ENCODE measurements at places on chromosomes 4 and X.

- DNase-seq = no peak
Observed at GRCh38 chr4:70954032-70954431, 39.4 kb upstream of the DCK start.

DNA sequence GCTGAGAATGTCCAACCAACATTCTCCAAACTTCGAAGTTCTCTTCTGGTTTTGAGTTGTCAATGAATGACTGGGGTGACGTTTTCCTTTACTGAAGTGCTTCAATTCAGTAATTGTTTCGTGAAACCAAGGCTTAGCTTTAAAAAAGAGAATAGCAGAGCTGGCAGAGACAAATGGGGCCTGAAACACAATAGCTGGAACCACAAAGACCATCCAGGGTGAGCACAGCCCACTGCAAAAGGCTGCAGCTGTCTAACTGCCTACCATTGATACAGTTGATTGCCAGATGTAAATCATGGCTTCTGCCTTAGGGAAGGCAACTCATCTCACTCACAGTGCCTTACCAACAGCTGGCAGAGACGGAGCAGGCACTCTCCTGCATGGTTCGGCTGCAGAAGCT lies 78.7 kb upstream of the ZNF518B start:
- DNase-seq = no peak

DNA sequence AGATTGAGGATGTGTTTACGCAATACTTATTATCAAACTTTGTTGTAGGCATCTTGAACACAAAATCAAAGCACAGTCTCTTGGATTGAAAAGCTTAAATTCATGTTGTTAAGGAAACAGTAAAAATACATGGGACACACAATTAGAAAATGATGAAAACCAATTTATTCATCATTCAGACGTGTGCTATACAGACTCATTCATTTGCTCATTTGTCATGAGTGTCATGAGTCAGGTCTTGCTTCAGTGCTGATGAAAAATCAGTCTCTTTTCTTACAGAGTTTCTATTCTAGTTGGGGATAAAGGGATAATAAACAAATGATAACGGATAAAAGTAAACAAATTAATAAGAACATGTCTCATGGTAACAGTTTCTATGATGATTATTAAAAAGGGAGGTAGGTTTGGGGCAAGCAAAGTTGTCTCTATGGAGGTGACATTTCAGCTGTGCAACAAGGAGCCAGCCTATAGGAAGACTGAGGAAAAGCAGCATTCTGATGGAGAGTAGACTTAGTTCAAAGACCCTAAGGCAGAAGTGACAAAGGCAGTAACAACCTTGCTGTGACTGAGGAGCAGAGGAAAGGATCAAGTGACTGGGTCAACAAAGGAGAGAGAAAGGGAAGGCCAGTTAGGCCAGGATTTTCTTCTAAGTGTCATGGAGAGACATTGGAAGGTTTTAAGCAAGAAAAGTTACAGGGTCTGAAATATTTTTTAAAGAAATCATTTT lies 224.0 kb upstream of the HHIP start:
- DNase-seq = peak; percentile 75

DNA sequence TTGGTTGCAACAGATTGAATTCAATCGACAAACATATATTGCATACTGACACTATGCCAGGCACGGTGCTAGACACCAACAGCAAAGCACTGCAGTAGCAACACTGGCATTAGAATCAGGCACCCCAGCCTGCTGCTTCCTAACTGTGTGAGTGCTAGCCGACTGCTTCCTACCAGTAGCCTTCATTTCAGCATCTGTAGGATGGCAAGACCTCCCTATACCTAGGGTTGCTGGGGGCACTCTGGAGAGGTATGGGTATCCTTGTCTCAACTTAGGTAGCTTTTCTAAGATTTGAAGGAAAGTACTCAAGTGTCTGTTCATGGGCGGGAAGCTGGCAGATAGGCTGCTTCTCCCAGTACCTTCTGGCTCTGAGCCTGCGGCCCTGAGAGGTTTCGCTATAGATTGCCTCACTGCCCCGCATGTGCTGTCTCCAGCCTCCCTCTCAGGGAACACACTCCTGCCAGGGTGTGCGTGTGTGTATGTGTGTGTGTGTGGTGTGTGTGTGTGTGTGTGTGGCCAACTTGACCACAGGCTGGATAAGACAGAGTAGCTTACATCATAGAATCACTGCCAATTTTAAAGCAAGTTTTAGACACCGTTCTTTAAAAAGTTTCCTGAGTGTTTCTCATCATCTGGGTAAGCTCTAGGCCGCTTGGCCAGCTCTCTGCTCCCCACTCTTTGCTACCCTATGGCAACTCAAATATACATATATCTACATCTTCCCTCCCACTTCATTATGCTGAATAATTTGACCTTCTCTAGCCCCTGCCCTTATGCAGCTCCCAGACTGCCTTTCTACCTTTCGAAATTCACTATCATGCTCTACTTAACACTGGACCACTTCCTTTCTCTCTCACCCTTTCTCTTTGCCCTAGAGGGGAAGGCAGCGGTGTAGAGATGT lies 97.0 kb upstream of the PJA1 start:
- DNase-seq = no peak

DNA sequence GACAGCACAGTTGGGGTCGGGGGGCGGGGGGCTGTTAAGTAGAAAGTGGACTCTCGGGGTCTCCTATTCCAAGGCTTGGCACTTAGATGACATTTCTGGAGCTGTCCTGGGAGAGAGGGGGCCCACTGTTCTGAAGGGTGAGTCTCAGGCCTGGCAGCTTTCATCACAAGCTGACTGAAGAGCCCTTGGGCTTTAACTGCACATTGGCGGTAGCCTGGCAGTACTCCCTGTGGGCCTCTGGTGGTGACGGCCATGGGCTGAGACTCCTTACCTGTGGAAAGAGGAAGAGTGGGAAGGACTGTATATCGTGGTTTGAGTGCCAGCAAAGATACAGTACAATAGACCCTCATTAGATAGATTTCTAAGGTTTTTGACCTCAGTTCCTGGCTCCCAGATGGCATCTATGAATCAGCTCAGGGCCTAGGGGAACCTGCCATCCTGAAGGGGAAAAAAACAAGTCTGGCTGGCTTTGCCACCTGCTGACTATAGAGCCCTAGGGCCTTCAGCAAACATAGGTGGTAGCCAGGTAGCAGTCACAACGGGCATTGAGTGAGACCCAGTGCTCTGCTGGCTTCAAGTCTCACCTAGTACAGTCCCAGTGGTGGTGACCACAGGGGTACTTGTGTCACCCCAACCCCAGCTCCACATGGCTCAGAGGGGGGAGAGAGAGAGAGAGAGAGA lies 87.9 kb downstream of the ANKRD17 start:
- DNase-seq = peak; percentile 63

- no peak for DNase-seq
Observed at GRCh38 chr4:25123236-25123635, 37.0 kb downstream of the SEPSECS start.

DNA sequence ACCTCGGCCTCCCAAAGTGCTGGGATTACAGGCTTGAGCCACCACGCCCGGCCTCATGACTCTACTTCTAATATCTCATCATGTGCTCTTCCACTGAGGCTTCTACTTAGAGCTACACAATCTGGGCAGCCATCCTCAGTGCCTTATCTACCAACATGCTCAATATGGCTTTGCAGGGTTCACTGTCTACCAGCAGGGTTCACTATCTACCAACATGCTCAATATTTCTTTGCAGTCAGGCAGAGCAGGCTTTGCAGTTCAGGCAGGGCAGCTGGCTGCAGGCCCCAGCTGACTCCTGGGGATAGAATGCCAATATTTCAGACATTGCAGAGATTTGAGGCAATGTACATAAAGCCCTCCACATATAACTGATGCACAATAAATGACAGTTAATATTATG lies 47.5 kb downstream of the PKD2 start:
- peak; percentile 57 for DNase-seq

- DNase-seq = peak; percentile 25
Observed at GRCh38 chrX:129908636-129909035, 2.7 kb downstream of the UTP14A start.

- DNase-seq = peak; percentile 77
Observed at GRCh38 chr4:16140879-16141249, 57.0 kb upstream of the PROM1 start.

DNA sequence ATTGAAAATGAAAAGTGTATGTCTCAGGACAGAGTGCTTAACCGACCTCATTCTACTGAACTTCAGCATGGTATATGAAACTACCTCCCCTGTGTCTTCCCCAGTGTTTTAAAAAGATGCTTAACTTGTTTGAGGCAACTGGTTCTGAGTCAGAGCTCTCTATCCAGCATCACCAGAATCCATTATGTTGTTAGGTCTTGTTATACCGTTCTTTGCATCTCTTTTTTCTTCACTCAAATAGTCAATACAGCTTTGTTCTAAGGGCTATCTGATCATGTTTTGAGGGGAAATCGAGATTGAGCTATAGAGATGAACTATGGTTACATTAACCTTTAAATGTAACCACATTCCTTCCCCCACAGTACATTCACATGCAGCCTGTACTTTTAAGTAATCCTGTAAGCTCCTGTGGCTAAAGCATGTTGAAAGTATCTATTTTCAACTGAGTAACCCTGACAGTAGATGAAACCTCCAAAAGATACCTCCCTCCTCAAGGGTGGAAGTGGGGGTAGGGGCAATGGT lies 514.4 kb downstream of the RPA4 start:
- peak; percentile 10 for DNase-seq

GRCh38 chrX:153469811-153470410 lies 465 bp downstream of the HAUS7 start:
- DNase-seq = peak; percentile 8

DNA sequence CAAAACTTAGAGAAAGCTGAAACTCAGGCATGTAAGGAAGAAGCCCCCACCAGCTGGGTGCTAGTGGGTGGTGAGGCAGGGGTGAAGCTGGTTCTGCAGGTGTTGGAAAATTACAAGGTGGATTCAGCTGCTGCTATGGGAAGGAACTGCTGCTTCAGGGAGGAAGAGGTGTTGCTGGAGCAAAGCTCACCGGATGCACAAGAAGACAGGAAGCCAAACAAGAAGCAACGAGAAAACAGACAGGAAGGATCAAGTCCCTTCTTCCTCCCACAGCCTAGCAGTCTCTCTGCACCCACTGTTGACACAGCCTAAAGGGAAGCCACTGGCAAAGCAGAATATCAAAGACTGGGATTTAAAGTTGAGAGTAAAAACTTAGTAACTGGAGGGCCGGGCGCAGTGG lies 100.2 kb upstream of the JADE1 start:
- DNase-seq = peak; percentile 12

DNA sequence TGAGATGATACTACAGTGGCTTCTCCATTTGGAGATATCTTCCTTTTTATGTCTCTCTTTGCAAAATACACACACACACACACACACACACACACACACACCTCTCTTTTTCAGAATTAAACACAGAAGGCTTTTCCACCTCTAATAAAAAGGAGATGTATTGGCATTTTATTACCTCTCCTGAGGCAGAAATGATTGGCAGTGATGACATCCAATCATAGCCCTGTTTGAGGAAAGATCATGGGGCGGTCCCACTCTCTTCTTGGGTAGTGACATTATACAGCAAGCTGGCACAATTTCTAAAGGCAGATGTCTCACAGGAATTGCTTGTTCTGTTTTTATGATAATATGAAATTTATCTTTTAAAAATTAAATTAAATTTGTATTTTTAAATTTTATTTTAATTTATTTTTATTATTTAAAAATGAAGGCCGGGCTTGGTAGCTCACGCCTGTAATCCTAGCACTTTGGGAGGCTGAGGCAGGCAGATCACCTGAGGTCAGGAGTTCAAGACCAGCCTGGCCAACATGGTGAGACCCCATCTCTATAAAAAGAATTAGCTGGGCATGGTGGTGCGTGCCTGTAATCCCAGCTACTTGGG lies 15.6 kb downstream of the CHRNA9 start:
- no peak for DNase-seq

DNA sequence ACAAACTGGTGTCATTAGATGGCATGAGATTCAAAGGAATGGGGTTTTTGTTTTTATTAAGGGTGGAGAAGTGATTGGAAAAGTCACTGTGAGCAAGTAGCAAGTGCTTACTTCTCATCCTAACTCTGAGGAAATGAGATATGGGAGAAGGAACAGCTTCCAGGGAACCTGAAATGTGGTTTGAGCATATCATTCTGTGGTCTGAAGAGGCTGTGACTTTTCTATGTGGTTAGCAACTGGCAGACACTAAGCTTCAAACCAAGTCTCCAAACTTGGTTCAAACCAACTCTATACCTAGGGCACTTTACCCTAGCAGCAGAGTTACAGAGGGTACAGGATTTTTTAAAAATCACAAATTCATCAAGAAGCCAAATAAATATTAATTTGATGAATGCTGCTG lies 58.2 kb downstream of the DCLK2 start:
- DNase-seq = no peak

- no peak for DNase-seq
Observed at GRCh38 chr4:109494563-109494962, 60.9 kb downstream of the SEC24B start.

DNA sequence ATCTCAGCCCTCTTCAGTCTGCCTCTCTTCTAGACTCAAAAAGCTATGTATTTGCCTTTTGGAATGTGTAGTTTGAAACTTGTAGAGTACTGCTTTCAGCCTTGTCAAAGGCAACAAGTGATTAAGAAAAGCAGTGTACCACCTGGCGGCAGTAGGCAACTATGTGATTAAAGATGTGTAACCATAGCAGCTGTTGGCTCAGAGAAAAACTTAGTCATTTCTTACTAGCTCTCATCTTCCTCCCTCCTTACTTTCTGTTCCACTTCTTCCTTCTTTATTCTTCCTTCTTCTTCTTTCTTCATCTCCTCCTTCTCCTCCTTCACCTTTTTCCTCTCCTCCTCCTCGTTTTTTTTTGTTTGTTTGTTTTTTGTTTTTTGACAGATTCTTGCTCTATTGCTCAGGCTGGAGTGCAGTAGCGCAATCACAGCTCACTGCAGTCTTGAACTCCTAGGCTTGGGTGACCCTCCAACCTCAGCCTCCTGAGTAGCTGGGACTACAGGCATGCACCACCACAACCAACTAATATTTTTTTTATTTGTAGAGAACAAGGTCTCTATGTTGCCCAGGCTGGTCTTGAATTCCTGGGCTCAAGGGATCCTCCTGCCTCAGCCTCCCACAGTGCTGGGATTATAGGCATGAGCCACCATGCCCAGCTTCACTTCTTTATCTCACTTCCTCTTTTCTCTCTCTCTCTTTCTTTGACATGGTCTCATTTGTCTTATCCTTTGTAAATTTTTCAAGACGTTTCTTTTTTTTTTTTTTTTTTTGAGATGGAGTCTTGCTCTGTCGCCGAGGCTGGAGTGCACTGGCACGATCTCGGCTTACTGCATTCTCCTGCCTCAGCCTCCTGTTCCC lies 32.6 kb downstream of the ABHD18 start:
- DNase-seq = peak; percentile 60

- DNase-seq = no peak
Observed at GRCh38 chr4:154741131-154741665, 2.6 kb upstream of the LRAT start.

DNA sequence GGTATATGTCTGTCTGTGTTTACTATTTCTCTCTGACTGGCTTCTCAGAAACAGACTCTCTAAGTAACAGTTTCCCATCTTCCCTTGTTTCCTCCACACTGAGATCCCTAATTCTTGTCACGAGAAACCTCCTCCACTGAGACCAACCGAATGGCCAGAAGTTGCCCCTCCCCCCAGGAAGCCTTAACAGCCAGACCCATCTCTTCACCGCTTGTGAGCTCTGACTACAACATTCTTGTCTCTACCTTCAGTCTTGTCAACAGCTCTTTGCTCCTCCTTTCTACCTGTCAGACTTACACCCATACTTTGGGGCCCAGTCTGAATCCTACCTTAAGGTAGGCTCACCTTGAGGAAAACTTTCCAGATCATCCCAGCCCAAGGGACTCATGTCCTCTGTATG lies 90.8 kb downstream of the NHSL2 start:
- DNase-seq = no peak

- DNase-seq = no peak
Observed at GRCh38 chr4:72358483-72358882, 210.5 kb downstream of the ADAMTS3 start.

- DNase-seq = no peak
Observed at GRCh38 chrX:17527135-17527701, 152.2 kb downstream of the NHS start.
